ENCODE measurements at places on chromosomes 4 and X.

DNA sequence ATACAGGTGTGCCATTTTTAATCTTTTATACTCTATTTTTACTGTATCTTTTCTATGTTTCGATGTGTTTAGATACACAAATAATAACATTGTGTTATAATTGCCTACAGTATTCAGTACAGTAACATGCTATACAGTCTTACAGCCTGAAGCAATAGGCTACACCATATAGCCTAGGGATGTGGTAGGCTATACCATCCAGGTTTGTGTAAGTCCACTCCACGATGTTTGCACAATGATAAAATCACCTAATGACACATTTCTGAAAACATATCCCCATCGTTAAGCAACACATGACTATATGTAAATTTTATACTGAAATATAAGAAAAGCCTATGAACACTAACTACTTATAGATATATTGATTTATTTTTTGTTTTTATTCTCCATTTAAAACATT lies 48.9 kb upstream of the EXOC1L start:
- DNase-seq: no peak

- no peak for DNase-seq
Observed at GRCh38 chr4:83224502-83225197, 59.9 kb downstream of the COQ2 start.

DNA sequence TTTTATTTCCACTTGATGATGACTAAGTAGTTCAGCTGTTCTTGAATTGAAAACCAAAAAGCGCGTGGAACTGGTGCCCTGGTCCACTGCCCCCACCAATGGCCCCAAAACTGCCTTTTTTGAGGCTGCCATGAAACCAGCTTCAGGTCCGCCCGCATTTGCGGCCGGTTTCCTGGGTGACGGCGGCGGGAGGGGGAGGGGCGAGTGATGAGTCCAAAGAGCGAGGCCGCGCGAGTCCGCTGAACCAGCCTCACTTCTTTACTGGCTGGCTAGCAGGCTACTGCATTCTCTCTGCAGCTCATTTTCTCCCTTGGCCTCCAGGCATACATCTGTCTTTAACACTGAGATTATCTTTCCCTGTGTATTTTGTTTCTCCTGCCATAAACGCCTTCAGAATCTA lies 72.9 kb upstream of the FABP2 start:
- DNase-seq: no peak

DNA sequence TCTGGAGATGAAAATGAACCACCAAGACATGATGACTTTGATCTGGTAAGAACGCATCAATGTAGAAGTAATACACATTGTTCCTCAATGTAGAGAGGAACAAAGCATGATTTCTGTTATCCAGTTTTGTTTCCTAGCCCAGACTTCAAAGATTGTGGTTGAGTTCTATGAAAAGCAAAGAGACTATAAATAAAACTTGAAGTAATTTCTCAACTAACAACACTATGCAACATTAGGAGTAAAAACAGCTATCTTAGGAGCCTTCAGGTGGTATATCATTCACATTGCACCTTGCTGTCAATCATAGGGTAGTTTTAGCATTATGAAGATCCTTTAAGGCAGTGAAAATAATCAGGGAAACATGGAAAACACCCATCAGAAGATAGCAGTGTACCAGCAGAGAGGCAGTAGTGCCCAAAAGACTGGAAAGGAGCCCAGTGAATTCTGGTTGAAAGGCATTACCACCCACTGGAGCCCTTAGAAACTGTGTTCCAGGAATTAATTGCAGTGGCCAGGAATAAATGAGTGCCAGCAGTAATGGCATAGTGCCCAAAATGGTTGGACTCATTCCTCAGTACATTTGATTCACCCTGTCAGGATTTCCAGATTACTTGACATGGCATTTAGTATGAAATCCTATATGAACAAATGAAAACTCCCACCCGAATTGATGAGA lies 300.7 kb upstream of the CXXC4 start:
- no peak for DNase-seq

DNA sequence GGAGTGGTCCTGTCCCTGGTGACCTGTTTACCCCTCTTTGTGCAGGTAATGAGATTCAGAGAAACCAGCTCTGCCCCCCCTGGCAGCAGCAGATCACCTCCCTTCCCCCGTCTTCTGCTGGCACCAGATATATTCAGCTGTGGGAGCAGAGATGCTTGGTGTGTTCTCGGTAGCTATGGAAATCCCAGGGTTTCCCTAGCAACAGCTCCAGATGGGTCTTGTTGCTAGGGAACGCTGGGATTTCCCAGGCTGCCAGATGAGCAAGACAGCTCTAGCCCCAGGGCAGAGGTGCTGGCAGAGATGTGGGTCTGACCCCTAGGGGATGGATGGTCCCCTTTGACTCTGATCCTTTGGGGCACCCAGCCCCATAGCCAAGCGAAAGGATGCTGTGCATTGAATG lies 20.2 kb downstream of the CETN2 start:
- DNase-seq: no peak

- peak; percentile 40 for DNase-seq
Observed at GRCh38 chr4:123298261-123298660, 98.3 kb upstream of the SPRY1 start.

- DNase-seq: no peak
Observed at GRCh38 chr4:112901962-112902411, 147.5 kb upstream of the ANK2 start.

DNA sequence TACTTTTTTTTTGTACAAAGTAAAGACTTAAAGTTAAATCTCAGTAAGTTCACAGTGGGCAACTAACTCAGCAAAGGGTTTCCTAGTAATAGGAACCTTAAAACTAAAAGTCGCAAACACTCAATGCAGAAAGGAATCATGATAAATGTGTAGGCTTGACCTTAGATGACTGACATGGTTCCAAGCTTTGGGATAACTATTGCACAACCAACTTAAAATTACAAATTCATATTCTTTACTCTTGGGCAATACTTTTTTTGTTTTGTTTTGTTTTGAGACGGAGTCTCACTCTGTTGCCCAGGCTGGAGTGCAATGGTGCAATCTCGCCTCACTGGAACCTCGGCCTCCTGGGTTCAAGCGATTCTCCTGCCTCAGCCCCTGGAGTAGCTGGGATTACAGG lies 8.2 kb downstream of the ELOVL6 start:
- no peak for DNase-seq

DNA sequence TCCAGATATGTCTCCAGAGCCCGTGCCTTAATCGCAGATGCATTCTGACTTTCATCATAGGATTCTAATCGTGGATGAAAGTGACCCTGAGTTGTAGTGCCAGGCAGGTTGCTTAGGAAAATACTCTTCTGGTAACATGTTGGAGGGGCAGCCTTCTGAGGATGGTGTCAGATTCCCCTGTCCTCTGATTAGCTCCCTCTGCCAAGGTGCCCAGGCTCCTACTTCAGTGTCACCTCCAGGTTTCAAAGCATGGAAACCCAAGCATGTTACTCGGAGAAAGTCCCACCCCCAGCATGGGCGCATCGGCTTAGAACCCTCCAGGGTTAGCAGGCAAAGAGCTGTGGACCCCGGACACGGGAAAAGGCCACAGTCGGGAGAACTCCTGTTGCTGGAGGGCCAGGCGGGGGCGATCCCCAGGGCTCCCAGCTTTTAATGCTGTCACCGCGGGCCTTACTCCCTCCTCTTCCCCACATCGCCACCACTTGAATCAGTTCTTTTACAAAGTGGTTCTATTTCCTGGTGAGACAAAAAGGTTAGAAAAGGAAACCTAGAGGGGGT lies 44.5 kb downstream of the TRIM2 start:
- DNase-seq: no peak

GRCh38 chr4:179586460-179586859 lies 2144.2 kb upstream of the AGA start:
- DNase-seq: no peak

DNA sequence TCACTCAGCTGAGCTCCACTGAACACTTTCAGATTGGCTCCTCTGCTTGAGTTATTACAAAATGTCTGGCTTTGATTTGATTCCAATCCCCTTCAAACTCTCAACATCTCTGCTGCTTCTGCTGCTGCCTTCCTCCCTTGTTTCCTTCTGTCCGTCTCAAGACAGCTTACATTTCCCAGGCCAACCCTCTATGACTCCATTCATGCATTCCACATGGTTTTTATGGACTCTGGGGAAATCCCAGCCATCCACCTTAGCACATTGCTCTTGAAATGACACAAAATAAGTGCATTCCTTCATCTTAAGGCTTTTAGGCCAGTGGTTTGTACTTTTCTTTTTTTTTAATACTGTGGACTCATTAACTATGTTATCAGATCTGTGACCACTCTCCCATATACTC lies 68.5 kb upstream of the TMEM164 start:
- DNase-seq: peak; percentile 5

- DNase-seq: no peak
Observed at GRCh38 chrX:19857131-19857530, 30.3 kb downstream of the SH3KBP1 start.

DNA sequence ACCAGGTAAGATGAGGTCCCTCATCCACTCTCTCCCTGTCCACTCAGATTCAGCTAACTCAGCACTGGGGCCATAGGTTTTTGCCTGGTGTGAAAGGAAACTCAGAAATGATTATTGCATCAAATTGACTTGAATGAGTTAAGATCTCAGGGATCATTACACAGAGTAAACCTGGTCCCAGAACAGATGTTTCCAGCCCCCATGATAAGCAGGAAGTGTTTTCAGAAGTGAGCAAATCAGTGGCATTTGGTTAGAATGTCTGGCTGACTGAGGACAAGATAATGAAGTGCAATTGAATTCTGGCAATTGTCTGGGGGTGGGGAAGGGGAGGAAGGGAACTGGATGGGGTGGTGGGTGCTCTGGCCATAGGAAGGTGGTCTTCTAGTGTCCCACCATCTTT lies 108.0 kb downstream of the CHIC2 start:
- no peak for DNase-seq

DNA sequence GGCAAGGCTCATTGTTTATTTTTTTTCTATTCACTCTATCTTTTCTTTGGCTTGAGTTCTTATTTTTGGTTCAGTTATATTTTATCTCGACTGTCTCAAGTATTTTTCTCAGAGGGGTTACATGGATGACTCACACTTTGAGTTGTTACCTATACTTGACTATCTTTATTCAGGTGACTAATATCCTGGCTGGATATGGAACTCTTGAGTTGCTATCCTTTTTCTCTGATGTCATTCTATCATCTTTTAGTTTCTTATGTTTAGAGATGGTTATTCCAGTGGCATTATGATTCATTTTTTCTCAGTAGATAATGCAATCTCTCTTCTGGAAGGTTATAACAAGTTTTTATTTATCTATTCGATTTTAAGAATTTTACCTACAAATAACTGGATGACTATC lies 117.9 kb downstream of the COX18 start:
- DNase-seq: no peak

- DNase-seq: no peak
Observed at GRCh38 chrX:54066841-54067240, 22.6 kb upstream of the PHF8 start.

DNA sequence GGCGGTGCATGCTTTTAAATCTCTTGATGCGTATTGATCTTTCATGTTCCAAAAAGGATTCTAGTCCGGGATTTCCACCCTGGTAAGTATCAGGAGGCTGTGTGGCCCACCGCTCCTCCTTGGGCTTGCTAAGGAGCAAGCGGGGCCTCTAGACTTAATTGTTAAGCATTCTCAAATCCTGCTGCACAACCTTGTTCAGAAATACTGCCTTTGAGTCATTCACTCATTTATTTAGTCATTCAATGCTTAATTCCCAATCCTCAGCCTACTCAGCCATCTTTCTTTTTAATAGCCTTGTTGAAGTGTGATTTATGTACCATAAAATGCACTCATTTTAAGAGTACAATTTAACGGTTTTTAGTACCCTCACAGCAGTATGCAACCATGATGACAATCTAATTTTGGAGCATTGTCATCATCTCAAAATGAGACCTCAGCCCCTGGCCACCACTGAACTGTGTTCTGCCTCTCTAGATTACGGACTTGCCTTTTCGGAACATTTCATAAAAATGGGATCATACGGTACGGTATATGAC lies 15.6 kb upstream of the SLC2A9 start:
- no peak for DNase-seq

- no peak for DNase-seq
Observed at GRCh38 chr4:114654592-114654991, 56.0 kb downstream of the UGT8 start.

GRCh38 chr4:54842656-54843055 lies 184.9 kb downstream of the KIT start:
- DNase-seq: no peak

DNA sequence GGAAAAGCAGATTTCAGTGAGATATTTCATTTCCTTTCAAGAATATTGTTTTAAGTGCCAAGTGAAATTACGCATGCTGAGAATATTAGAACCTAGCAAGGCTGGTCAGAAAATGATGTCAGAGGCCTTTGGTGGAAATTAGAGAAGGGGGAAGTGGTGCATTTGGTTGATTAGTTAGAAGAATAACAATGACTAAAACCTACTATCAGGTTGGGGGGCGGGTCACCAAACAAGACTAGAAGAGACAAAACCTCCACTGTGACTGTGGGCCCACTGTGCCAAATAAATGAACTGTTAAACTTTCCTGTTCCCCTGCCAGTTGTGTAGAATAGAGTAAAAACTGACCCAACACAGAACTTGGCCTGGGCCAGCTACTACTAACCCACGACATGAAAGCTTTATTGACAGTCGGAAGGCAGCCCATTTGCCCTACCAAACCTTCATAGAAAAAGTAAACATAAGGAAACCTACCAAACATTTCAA lies 2.9 kb downstream of the RAPGEF2 start:
- DNase-seq: peak; percentile 33

DNA sequence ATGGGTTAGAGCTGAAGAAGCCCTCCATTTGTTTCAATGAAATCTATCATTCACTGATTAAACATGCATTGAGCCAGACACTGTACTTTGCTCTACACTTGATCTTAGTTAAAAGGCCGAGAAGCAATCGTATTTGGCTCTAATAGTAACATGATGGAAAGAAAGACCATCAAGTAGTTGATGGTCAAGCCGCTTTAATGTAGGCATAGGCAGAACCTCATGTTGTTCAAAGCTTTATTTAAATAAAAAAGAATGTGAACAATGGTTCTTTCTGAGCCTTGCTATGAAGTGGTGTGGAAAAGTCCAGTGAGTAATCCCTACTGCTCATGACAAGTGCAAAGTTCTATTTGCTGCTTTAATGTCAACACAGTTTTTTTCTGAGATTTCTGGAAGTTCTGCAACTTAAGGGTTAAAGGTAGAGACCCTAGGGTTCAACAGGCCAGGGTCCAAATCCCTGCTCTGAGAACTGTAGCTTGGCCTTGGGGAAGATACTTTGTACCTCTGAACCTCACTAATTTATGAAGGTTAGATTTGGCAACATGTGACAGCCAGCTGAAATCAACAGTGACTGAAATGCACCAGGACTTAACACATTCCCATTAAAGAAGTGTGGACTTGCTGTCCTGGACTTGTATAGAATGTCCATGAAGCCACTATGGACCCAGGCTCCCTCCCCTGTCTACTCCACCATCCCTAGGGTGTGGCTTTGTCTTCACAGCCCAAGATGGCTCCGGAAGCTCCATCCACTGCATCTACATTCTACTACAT lies 17.9 kb upstream of the LAP3 start:
- DNase-seq: no peak

- no peak for DNase-seq
Observed at GRCh38 chr4:2835978-2836377, 7.7 kb upstream of the ADD1 start.

GRCh38 chr4:114495471-114495928 lies 103.1 kb upstream of the UGT8 start:
- no peak for DNase-seq

GRCh38 chr4:77593101-77593500 lies 12.5 kb upstream of the CXCL13 start:
- no peak for DNase-seq
